ENCODE measurements at places on chromosomes 12 and 14.

- DNase-seq = no peak
These were observed 16.3 kb downstream of the ALDH2 start for GRCh38 chr12:111783046-111783445.

GRCh38 chr12:1326258-1326657 is 268.1 kb downstream of the FBXL14 start:
- DNase-seq = no peak

DNA sequence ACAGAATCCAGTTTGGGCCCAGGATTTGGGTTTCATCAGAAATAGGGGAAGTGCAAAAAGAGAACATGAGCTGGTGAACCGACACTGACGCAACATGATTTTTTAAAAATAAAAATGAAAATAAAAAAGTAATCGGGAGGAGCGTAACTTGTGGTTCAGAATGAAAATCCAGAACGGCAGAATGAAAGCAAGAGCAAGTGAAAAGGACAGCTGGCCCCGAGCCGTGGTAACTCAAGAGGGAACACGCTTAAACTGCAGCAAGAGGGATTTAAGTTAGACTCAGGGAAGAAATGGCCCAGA is 1.6 kb downstream of the SLC6A12 start:
- no peak for DNase-seq

- DNase-seq = no peak
These were observed 253.1 kb downstream of the CCDC91 start for GRCh38 chr12:28443337-28443736.

GRCh38 chr14:54554401-54554800 is 12.5 kb upstream of the SAMD4A start:
- DNase-seq = no peak

- no peak for DNase-seq
These were observed 67.7 kb upstream of the NTF3 start for GRCh38 chr12:5364036-5364770.

GRCh38 chr12:49974677-49975317 is 2.0 kb downstream of the AQP6 start:
- DNase-seq = no peak

DNA sequence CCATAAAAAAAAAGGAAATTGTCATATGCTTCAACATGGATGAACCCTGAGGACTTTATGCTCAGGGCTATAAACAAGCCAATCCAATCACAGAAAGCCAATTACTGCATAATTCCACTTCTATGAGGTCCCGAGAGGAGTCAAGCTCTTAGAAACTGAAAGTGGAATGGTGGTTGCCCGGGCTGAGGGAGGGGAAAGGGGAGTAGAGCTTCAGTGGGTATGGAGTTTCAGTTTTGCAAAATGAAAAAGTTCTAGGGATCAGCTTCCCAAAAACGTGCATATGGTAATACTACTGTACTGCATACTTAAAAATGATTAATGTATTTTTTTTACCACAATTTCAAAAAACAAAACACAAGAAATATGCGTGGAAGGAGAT is 52.0 kb downstream of the RNF34 start:
- DNase-seq = peak; percentile 34

DNA sequence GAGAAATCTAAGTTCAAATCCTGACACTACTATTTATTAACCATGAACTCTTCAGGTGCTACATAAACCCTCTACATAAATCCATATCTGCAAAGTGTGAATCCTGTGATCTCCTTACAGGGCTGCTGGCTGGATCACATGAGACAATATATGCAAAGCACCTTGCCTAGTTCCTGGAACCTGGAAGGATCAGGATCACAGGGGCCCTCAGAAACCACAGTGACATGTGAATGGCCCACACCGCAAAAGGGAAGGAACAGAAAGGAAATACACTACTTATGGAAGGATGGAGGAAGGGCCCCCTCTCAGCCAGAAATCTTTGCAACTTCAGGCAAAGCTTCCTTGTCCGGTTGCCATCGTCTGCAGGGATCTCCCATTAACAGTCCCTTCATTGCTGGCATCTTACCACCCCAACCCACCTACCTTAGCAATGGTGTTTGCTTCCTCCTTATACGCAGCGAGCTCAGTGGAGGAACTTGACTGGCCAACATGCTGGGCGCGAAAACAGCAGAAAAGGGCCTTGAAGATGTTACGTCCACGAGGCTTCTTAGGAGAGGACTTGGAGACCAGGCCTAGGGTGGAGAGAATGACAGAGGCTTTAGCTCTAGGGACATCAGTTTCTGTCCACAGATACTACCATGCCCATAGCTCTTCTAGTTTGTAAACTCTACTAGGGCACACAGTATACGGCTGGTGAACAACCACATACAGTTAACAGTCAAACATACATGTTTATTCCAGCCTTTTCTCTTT is 10.7 kb upstream of the AVIL start:
- DNase-seq = no peak

DNA sequence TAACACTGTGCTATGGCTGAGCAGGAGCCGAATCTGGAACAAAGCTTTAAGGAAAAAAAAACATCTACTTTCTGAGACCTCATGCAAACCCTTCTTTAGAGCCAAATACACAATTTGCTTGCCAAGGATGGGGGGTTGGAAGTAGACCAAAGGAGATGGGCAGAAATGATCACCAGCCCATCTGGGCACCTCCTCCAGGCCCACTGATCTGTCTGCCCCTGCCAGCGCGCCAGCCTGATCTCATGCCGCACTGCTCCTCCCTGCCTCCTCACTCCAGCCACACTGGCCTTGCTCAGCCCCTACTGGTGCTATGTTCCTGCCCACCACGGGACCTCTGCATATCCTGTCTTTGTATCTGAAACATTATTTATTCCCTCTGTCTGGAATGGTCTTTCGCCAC is 24.8 kb upstream of the RAB35 start:
- DNase-seq = no peak

GRCh38 chr12:76623931-76624330 is 64.4 kb upstream of the OSBPL8 start:
- peak; percentile 56 for DNase-seq

DNA sequence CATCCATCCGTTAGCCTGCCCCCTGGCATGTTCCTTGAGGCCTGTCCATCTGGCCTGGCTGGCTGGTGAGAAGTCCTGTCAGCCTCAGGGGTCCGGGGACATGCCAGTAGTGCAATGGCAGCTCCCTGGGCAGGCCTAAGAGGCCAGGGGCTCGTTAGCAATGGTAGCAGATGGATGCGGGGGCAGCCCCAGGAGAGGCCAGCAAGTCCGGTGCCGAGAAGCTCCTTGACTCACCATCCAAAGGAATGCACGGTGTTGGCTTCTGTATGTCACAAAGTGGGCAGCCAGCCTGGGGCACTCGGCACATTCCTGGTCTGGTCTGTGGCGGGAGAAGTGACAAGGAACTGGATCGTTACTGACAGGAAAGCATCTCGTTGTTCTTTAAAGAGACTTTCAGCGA is 319.9 kb downstream of the CACNA1C start:
- no peak for DNase-seq

GRCh38 chr14:94394581-94395207 is 6.3 kb upstream of the SERPINA1 start:
- DNase-seq = peak; percentile 37

DNA sequence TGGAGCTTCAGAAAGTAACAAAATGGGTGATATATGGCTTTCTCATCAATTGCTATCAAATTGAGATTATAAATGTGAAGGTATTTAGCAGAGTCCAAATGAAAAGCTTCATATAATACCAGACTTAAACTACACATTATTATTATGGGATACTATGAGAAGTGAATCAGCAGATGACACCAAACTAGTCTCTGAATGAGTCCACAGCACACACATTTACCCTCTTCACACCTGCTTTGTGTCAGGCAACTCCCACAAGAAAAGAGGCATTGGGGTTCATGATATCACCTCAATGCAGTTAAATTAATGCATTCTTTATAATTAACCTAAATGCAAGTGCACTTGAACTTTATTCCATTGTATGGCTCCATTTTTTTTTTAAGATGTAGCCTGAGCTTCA is 330.5 kb downstream of the BCL11B start:
- DNase-seq = no peak

GRCh38 chr14:67650151-67650550 is 24.3 kb downstream of the VTI1B start:
- no peak for DNase-seq

Data from AG08395 (cell line).